ENCODE measurements at places on chromosomes 5 and 9. TPM values are rescaled to one million over a fixed set of nuclear protein-coding genes. Genes with fewer than 3 reads are reported as not detected.

- no peak for DNase-seq
- H3K36me3 ChIP-seq = peaks cover 22% of the 10 kb centered on the region
- no peaks in the 10 kb centered on the region for H3K27me3 ChIP-seq
- H3K4me1 ChIP-seq = peaks cover 48% of the 10 kb centered on the region
- H3K27ac ChIP-seq = no peak overlapping the region
- H3K4me3 ChIP-seq = no peak overlapping the region
Observed at GRCh38 chr9:27566118-27566517, 7.2 kb downstream of the C9orf72 start.

The ECM2 gene
- total RNA-seq = not detected

The ACOT12 gene
- not detected for total RNA-seq

DNA sequence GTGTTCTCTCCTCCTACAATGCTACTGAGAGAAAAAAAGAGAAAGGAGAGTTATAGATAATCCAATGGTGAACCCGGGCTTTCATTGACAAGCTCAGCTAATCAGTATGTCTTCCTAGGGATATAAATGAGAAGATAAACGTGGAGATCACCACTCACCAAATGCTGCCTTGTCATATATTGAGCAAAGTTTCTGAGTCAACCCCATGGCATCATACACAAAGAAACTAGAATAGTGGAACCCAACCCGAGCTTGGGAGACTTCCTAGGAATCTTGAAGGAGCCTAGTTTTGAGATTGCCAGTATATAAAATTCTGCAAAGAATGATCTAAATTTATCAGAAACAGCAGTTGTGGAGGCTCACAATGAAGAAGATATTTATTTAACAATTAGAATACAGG is 47.8 kb downstream of the PTPN3 start:
- no peak overlapping the region for H3K27ac ChIP-seq
- no peaks in the 10 kb centered on the region for H3K36me3 ChIP-seq
- H3K4me3 ChIP-seq = no peak overlapping the region
- DNase-seq = no peak

The EFCAB9 gene
- total RNA-seq = not detected

The KCNN2 gene
- not detected for total RNA-seq

GRCh38 chr5:55027595-55027994 is 3.5 kb downstream of the GZMK start:
- peaks cover 62% of the 10 kb centered on the region for H3K4me1 ChIP-seq
- H3K4me3 ChIP-seq = no peak overlapping the region
- H3K27ac ChIP-seq = no peak overlapping the region
- peak; percentile 68 for DNase-seq
- no peaks in the 10 kb centered on the region for H3K36me3 ChIP-seq

DNA sequence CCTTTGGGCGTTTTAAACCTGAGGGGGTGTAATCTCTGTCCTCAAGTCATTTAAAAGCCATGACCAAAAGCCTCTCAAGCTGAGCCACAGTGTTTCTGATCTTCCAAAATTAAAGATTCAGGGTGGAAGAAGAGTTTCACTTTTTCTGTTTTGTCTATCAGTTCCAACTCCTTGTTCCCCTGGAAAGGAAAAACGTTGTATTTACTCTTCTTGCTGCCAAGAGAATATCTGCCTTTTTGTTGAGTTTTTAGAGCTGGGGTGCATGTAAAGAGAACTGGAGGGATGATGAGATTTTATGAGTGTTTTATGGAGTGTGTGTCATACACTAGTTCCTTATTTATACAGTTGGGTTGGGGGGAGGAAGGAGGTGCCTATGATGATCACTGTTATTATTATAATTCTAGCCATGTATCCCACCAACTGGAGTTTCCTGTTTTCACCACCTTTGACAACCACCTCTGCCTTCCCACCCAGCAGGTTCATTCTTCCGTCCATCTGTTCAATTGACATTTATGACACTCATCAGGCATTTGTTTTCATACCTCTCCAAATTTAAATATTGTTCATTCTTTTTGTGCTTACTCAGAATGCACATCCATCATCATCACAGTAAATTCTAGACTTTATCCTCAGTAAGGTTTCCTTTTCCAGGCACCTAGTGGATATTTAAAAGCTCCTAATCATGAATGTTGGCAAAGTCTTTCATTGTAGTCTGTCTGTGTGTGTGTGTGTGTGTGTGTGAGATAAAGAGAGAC is 97.9 kb upstream of the MPDZ start:
- no peak overlapping the region for H3K27ac ChIP-seq
- no peaks in the 10 kb centered on the region for H3K27me3 ChIP-seq
- no peak for DNase-seq
- no peaks in the 10 kb centered on the region for H3K4me1 ChIP-seq
- H3K4me3 ChIP-seq = no peak overlapping the region
- no peaks in the 10 kb centered on the region for H3K36me3 ChIP-seq

The PLAC8L1 gene
- total RNA-seq = 0.36 TPM

The QSOX2 gene
- 18.0 TPM for total RNA-seq

- H3K27me3 ChIP-seq = no peaks in the 10 kb centered on the region
- no peak overlapping the region for H3K4me3 ChIP-seq
- H3K4me1 ChIP-seq = no peaks in the 10 kb centered on the region
Observed at GRCh38 chr5:167071981-167072610, 1219.3 kb upstream of the WWC1 start.

GRCh38 chr5:142080248-142080647 is 28.3 kb upstream of the NDFIP1 start:
- H3K4me1 ChIP-seq = peaks cover 15% of the 10 kb centered on the region
- no peaks in the 10 kb centered on the region for H3K36me3 ChIP-seq
- DNase-seq = no peak
- H3K4me3 ChIP-seq = no peak overlapping the region

GRCh38 chr5:141713616-141714309 is 31.7 kb upstream of the ARAP3 start:
- no peak overlapping the region for H3K27ac ChIP-seq
- H3K4me3 ChIP-seq = no peak overlapping the region
- no peak for DNase-seq
- H3K36me3 ChIP-seq = no peaks in the 10 kb centered on the region
- no peaks in the 10 kb centered on the region for H3K4me1 ChIP-seq

The INSL6 gene
- total RNA-seq = not detected

The NR2F1 gene
- total RNA-seq = not detected

The WNT8A gene
- total RNA-seq = not detected

- peaks cover 2% of the 10 kb centered on the region for H3K4me1 ChIP-seq
- H3K36me3 ChIP-seq = no peaks in the 10 kb centered on the region
- no peak for DNase-seq
- H3K27ac ChIP-seq = no peak overlapping the region
Observed at GRCh38 chr5:16992006-16992405, 55.9 kb upstream of the MYO10 start.

The KIF12 gene
- total RNA-seq = not detected

DNA sequence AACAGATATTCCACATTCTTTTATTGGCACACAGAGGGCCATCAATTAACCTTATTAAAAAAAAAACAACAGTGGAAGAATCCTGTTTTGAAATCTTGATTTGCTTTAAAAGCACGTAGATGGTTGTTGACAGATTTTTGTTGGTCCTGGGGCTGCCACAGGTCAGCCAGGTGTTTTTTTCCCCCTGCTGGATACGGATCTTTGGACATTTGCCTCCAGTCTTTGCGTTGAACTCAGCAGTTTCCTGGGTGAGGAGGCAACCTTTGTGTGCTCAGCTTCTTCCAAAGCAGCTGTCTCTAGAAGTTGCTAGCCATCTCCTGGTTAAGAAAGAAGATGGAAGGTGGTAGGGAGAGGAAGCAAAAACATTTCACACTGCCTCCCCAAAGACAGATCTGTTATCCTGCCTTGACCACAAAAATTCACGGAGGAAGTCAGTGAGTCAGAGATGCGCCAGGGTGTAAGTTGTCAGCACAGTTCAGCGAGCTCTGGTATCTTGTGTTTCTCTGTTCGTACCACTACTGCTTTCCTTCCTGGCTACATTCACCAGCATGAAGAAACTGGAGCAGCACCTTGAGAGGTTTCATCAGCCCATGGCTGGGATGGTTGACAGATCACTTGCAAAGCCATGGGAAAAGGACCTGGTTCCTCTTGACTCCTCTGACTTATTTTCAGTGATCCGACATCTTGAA is 207.3 kb downstream of the ARHGAP26 start:
- DNase-seq = peak; percentile 73
- peaks cover 49% of the 10 kb centered on the region for H3K4me1 ChIP-seq
- H3K27me3 ChIP-seq = no peaks in the 10 kb centered on the region
- H3K36me3 ChIP-seq = peaks cover 3% of the 10 kb centered on the region
- peak overlapping the region; percentile 81 for H3K27ac ChIP-seq

- DNase-seq = no peak
- H3K4me1 ChIP-seq = no peaks in the 10 kb centered on the region
Observed at GRCh38 chr9:4182831-4183230, 117.0 kb downstream of the GLIS3 start.

DNA sequence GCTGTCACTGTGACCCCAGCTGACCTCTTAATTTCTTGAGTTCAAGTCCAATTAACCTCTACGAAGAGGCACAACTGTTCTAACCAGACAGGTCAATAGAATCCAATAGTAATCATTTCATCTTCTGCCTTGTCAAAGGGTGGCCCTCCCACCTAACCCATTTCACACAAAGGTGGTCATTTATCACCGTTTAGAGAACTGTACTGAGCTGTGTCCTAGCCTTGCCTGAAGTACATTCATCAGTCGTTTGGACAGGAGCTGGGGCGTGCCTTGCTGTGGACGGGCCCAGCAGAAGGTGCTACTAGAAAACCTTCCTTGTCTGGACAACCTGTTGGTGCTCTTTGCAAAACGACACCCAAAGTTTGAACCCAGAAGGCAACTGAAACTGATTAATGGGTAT is 605.4 kb downstream of the ISL1 start:
- H3K27ac ChIP-seq = no peak overlapping the region
- no peaks in the 10 kb centered on the region for H3K4me1 ChIP-seq
- no peak overlapping the region for H3K4me3 ChIP-seq
- no peaks in the 10 kb centered on the region for H3K27me3 ChIP-seq
- no peaks in the 10 kb centered on the region for H3K36me3 ChIP-seq

DNA sequence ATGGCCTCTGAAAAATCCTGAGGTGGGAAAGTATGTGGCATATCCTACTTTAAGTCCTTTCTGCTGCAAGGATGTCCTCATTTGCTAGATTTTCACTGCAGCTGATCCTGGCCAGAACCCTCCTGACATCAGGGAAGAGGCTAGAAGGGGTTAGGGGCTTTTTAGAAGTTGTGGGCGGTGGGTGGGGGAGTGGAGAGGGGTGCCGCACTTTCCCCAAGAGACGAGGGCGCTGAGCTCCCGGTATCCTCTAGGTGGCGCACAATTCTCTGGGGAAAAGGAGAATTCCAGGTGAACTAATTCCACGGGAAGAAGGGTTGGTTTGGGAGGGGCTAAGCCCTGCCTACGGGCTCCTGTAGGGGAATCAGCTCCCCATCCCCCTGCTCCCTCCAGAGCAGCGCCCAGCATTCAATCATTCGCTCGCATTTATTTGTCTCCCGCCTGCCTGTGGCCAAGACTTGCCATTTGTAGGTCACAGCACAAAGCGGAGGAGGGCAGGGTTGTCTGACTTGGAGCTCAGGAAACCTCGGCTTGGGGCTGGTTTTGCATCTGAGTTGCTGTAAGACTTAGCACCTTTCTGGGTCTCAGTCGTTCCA is 42.9 kb upstream of the HAND1 start:
- DNase-seq = peak; percentile 30
- no peak overlapping the region for H3K4me3 ChIP-seq
- H3K27ac ChIP-seq = no peak overlapping the region
- peaks cover 35% of the 10 kb centered on the region for H3K27me3 ChIP-seq
- H3K4me1 ChIP-seq = peaks cover 1% of the 10 kb centered on the region

The LCP2 gene
- total RNA-seq = 122 TPM

The AGTPBP1 gene
- 37.6 TPM for total RNA-seq

DNA sequence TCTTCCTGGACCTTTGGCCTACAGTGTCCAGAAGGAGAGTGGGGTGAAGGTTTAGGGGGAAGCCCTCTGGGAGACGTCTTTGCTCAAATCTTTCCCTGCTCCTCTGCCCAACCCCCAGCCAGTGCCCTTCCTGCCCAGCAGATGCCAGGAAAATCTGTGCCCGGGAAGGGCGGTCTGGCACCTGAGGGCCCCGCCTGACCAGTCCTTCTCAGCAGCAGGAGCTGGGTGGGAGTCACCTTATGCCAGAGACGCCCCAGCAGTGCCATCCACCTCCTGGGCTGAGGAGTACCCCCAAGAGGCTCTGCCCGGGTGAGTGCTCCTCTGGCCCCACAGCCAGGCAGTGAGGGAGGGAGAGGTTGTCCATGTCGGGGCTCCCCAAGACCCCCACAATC is 14.9 kb upstream of the CERCAM start:
- no peaks in the 10 kb centered on the region for H3K36me3 ChIP-seq
- no peak overlapping the region for H3K4me3 ChIP-seq
- no peaks in the 10 kb centered on the region for H3K4me1 ChIP-seq
- no peak overlapping the region for H3K27ac ChIP-seq
- peaks cover 20% of the 10 kb centered on the region for H3K27me3 ChIP-seq

DNA sequence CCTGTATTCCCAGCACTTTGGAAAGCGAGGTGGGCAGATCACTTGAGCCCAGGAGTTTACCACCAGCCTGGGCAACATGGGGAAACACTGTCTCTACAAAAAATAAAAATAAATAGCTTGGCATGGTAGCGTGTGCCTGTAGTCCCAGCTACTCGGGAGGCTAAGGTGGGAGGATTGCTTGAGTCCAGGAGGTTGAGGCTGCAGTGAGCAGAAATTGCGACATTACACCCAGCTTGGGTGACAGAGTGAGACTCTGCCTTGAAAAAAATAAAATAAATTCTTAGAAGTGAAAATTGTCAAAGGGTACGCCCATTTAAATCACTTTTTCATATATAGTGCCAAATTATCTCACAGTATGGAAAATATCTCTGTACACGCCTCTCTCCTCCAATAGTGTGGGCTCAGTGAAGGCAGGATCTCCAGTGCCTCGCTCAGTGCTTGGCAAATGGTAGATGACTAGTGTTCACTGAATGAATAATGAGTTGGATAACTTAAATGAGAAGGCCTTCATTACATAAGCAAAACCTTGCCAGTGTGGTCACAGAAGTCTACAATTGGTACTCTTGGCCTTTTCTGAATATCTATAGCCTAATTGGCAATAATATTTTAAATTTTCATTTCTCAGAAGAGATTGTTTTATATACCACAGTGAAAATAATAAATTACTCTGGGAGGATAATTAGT is 9.4 kb upstream of the CCL28 start:
- peaks cover 2% of the 10 kb centered on the region for H3K4me1 ChIP-seq
- DNase-seq = no peak
- H3K27me3 ChIP-seq = no peaks in the 10 kb centered on the region
- H3K36me3 ChIP-seq = no peaks in the 10 kb centered on the region
- no peak overlapping the region for H3K4me3 ChIP-seq

The SET gene
- 669 TPM for total RNA-seq

Data from activated naive CD4-positive, alpha-beta T cell treated with anti-CD3 and anti-CD28 coated beads for 36 hours (primary cell).